ENCODE measurements at places on chromosomes 1 and 21. TPM values are rescaled to one million over a fixed set of nuclear protein-coding genes. Genes with fewer than 3 reads are reported as not detected.

- no peak for DNase-seq
- H3K27ac ChIP-seq: no peak overlapping the region
- H3K36me3 ChIP-seq: no peaks in the 10 kb centered on the region
- H3K27me3 ChIP-seq: no peaks in the 10 kb centered on the region
- no peak overlapping the region for H3K4me3 ChIP-seq
These were observed 527.3 kb downstream of the PLPP3 start for GRCh38 chr1:56052041-56052440.

Gene LRRC53
- not detected for total RNA-seq

DNA sequence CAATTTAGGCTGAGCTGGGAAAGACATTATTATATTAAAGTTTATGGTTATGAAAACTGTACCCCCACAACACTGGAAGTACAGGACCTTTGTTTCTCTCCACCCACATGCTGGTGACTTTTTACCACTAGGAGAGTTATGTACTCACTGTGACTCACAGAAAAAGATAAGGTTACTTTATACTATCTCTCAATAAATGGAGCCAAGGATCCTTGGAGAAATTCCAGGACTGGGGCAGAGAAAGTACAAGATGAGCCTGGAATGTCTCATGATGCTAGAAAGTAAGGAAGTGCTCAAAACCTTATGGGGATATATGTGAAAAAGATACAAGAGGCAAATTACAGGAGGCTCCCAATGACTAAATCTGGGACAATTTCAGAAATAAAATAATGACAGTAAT is 63.9 kb upstream of the C1orf105 start:
- H3K4me1 ChIP-seq: peaks cover 17% of the 10 kb centered on the region
- no peaks in the 10 kb centered on the region for H3K36me3 ChIP-seq
- H3K27ac ChIP-seq: peak overlapping the region; percentile 30
- DNase-seq: no peak

Gene S100A3
- 3.1 TPM for total RNA-seq

DNA sequence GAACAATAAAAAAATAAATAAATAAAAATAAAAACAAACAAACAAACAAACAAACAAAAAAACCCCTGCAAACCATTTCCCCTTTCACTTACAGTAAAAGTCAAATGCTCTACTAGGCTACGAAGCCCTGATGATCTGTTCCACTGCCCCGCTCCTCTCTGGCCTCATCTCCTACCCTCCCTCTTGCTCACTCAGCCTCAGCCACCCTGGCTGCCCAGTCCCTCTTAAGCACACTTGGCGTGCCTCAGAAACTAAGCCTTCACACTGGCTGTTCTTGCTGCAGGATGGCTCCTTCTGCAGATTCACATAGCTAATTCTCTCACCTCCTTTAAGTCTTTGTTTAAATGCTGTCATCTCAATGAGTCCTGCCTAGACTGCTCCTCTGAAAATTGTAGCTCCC is 30.8 kb upstream of the UHMK1 start:
- H3K36me3 ChIP-seq: no peaks in the 10 kb centered on the region
- no peaks in the 10 kb centered on the region for H3K4me1 ChIP-seq
- H3K27ac ChIP-seq: no peak overlapping the region
- H3K4me3 ChIP-seq: no peak overlapping the region

Data from thoracic aorta (tissue), 2 donors.